Fibroblast of mammary gland (primary cell): ENCODE measurements at places on chromosomes 3 and 15.

- DNase-seq: peak; percentile 97
Measured at GRCh38 chr3:14460342-14461005, 58.1 kb downstream of the SLC6A6 start.

DNA sequence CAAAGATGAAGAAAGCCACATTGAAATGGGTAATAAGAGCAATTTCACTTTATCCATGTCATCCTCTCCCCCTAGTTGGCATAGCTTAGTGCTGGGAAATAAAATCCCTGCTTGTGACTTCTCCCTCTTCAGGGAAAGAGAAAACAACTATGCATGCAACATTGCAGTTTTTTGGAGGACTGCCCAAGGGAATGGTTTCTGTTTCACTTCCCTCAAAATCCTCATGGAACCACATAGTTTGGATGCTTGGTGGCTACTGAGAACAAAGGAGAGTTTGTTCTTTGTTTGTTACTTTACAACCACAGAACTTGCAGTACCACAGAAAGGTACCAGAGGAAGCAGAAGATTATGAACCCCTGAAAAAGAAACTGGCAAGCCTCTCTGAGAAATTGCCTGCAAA, 384.6 kb upstream of the RORA start:
- peak; percentile 28 for DNase-seq

DNA sequence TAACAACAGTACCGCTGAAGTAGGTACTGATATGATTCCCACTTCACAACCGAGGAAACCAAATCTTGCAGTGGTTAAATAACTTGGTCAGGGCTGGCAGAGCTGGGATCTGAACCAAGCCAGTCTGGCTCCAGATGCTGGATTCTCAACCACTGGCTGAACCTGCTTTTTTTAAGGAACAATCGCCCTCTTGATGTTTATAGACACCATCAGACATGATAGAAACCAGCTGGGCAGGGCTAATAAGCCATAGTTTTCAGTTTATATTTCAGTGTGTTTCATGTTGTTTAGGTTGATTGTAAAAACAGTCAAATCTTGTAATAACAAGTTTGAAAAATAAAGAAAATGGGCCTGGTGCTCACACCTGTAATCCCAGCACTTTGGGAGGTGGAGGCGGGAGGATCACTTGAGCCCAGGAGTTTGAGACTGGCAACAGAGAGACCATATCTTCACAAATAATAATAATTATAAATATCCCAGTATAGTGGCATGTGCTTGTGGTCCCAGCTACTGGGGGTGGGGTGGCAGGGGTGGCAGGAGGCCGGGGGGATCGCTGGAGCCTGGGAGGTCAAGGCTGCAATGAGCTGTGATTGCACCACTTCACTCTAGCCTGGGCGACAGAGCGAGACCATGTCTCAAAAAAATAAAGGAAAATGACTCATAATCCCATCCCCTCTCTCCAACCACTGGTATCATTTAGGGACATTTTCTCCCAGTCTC, 36.7 kb downstream of the XYLB start:
- DNase-seq: no peak

DNA sequence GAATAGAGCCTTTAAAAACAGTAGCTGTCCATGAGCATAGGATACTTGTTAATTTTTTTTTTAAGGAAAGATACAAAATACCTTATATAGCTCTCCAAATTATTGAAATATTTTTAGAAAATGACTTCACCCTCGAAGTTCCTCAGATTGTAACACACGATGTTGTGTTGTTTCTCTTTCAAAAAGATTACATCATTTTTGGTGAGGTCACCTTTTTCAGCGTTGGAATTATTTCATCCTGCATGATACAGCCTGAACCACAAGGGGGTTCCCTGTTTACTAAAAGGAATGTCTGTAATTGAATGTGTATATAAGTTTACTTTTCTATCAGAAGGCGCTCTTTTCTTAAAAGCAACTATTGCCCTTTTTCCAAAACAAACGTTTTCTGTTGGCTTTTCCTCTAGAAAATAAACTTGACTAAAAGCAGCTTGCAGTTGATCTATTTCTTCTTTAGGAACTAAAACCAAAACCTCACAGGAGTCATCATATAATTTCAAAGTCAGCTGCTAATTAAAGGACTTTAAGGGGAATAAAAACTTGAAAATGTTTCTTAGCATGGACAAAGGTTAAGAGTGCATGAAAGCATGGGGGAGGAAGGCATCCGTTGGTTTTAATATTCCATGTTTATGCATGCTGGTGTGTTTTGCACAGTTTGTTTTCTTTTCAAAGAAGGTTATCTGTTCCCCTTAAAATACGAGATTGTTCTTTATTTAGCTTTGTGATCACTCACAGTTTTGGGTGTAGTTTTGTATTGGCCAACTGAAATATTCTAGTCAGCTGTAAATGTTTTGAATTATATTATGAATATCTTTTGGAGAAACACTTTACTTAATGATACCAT, 29.4 kb downstream of the LYSMD4 start:
- peak; percentile 92 for DNase-seq

- no peak for DNase-seq
Measured at GRCh38 chr15:34360298-34360697, 6.7 kb downstream of the LPCAT4 start.

GRCh38 chr3:184417619-184418327, 37.9 kb downstream of the CHRD start:
- DNase-seq: peak; percentile 63

DNA sequence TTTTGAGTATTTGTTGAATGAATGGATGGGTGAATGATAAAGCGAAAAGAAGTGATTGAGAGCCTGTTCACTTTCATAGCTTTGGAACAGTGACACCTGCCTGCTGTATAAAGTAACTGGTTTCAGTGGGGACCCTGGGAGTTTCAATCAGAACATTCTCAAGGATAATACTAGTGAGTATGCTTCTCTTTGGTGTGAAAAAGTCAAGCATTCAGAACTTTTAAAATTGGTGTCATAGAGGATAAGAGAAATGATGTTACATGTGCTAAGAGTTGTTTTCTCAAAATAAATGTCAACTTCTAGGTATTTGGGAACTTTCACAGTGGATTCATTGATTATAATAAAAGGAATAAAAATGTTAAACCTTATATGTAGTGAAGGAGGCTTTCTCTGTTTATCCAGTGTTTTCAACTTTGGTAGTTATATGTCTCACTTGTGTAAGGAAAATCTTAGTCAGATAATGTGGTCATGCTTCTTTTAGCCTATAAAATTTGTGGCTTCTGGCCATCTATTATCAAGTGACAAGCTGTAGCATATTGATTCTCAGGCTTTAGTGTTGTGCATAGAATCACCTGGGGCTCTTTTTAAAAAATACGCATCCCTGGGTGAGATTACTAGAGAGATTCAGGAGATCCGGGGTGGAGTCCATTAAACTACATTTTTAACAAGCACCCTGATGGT, 11.9 kb downstream of the LRCH3 start:
- no peak for DNase-seq
